ENCODE measurements at places on chromosomes 2 and 18.

DNA sequence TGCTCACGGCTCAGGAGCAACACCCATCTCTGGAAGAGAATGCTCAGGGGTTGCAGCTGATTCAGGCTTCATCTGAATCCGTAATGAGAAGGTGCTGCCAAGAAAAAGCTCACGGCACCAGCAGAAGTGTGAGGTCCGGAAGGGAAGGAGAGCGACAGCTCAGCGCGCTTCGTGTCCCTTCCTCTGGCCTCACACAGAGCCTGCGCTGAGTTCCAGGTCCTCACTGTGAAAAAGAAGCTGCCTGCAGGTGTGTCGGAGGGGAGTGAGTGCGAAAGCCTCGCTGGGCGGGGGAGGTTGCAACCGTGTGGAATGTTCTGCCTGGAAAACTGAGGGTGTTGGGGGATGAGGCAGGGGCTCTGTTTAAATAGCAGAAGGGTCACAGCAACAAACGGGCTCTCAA, 76.2 kb upstream of the TWIST2 start:
- DNase-seq: no peak

- DNase-seq: no peak
Measured at GRCh38 chr2:71346065-71346464, 14.5 kb downstream of the ZNF638 start.

DNA sequence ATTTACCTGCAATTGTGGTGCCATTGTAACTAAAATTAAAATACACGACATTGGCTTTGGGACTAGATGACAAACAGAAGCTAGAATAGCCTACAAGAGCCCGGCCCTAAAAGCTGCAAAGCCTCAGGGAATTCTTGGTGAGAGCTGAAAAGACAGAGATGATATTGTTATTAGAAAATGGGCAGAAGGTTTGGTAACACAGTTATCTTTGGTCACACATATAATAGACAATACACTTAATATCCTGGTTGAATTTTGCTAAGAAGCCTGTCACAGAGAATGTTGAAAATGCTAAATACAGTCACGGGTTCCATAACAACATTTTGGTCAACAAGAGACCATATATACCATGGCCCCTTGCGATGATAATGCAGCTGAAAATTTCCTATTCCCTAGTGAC, 157.3 kb upstream of the CDH19 start:
- no peak for DNase-seq

GRCh38 chr18:69897397-69898108, 50.1 kb downstream of the CD226 start:
- DNase-seq: peak; percentile 24

DNA sequence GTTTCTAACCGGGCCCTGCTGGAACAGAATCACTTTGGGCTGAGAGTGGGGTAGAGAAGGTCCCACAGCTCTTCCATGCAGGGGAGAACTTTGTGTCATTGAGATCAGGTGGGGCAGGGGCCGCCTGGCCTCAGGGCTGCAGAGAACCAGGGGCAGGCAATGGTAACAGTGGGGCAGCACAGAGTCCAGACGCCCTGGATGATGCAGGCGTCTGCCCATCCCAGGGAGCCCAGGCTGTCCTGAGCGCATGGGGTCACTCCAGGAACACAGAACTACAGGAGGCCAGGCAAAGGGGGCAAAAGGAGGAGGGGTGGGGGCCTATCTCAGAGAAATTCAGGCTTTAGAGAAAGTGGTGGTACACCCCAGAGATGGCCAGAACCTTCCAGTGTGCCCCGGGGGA, 121.3 kb downstream of the NDUFA10 start:
- no peak for DNase-seq

GRCh38 chr2:35946478-35946877, 409.1 kb upstream of the CRIM1 start:
- DNase-seq: no peak

Measured in MV-4-11 (cell line).